SIG-M5 (cell line): ENCODE measurements at places on chromosomes 1 and 21.

DNA sequence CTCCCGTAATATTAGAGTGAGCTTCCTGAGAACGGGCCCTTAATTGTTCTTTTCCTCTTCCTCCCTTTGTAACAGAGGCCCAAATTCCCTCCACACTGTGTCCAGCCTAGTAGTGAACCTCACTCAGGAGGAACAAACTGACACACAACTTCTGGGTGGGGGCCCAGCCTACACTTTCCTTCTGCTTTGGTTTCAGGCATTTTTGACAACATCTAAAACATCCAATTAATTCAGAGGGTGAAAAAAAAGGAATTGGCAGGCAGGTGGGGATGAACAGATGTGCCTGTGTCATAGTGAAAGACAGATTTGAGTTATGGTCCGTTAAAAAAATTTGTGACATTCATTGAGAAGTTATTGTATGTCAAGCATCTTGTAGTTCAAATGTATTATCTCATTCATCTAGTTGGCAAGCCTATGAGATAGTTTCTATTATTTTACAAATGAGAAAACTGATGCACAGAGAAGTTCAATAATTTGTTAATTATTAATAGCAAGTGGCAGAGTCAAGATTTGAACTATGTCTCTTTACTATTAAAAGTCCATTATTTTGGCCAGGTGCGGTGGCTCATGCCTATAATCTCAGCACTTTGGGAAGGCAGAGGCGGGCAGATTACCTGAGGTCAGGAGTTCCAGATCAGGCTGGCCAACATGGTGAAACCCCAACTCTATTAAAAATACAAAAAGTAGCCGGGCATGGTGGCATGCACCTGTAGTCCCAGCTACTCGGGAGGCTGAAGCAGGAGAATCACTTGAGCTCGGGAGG, 41.6 kb upstream of the LRIG2 start:
- no peak for DNase-seq

DNA sequence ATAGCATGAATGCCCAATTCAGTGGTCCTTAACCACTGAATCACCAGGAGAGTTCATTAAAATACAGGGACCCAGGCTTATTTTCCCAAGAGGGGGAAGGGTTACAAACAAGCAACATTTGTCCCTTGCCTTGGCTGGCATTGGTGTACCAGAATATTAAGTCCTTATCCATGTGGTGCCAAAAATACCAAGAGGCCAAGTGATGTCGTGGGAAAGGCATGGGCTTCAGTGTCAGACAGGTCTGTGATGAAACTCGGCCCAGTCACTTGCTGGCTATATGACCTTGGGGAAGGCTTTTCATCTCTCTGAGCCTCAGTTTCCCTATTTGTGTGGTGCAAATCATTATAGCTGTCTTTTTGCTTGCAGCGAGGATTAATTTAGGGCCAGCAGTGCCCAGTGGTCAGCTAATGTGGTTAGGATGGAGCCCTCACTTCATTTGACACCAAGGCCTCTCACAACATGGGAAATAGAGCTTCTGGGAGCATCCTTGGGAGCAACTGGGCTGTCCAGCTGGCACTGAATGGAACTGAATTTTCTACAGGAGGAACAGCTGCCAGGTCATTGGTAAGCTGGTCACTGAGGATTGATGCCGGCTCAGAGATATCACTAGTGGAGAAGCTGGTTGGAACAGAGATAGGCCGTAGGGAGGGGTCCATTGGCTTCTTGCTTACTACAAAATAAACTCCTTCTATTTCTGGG, 77.2 kb upstream of the PPP2R5A start:
- no peak for DNase-seq

GRCh38 chr1:9438431-9439073, 100.7 kb upstream of the SLC25A33 start:
- no peak for DNase-seq

DNA sequence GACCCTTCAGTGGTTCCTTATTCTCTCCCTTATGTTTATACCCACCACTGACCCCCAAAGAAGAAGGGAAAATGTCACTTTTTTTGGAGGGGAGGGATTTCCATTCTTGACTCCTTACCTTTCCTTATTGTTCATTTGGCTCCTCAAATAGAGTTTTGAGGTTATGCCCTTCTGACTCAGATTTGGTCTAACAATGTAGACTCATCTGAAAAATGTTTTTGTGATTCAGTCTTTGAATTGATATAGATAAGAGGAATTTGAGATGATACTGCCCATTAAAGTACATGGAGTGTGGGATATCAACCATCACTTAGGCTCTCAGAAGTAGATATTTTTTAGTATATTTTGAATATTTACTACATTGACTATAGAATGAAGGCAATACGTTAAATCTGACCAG, 16.1 kb downstream of the USP1 start:
- DNase-seq = no peak

GRCh38 chr1:203041351-203041932, 15.2 kb downstream of the PPFIA4 start:
- DNase-seq = no peak

DNA sequence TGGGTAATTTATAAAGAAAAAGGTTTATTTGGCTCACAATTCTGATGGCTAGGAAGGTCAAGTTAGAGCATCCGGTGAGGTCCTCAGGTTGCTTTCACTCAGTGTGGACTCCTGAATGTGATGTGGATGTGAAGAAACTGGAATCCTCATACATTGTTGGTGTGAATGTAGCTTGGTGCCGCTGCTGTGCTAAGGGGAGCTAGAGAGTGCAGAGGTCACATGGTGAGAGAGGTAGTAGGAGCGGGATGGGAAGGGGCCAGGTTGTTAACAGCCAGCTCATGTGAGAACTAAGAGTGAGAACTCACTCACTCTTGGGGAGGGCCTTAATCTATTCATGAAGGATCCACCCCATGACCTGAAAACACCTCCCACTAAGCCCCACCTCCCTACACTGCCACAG, 21.8 kb downstream of the ITSN1 start:
- DNase-seq = no peak

DNA sequence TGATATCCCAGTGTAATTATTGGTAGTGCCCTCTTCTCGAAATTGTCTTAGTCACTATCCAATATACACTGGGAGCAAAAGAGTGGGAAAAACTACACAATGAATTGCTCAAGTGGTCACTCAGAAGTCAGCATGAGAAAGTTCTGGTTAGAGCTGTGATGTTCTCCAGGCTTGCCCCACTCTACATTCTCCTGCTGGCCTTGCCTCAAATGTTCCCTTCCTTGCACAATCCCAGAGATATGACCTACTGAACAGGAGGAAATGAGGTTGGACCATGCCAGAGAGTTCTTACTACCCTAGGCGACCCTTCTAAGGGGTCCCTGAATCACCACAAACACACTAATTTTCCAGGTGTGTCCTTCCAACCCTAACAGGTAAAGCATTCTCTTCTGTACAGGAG, 40.8 kb downstream of the GLUL start:
- no peak for DNase-seq

- DNase-seq = no peak
These were observed 14.1 kb downstream of the PEA15 start for GRCh38 chr1:160219062-160219929.

- no peak for DNase-seq
These were observed 1048.0 kb downstream of the PLA2G4A start for GRCh38 chr1:187876775-187877174.

DNA sequence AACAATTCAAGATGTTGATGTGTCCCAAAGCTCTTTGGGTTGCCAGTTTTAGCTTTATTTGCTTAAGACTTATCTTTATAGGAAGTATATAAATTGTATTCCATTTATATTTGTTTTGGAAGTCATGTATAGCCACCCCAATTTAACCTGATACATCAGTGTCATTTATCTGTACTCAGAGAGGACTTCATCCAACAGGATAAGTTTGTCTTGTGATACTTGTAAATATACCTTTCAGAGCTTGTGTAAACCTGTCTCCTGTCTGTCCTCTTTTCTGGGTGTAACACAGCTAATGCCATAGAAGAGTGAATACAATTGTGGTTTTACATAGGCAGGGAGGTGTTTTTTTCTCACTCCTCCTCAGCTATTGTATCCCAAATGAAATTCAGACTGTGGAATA, 10.4 kb downstream of the PTGFR start:
- DNase-seq = no peak

DNA sequence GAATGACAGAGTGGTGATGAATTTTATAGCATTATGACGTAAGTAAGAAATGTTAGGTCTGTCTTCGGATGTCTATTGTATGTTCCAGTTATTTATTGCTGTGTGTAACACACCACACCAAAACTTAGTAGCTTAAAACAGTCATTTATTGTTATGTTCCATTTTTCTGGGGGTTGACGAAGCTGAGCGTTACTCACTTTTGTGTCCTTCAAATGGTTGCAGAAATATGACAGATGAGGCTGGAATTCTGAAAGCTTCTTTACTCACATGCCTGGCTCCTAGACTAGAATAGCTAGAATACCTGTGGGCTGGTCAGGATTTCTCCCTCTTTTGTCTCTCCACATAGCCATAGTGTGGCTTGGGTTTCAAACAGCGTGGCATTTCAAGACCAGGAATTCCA, 62.1 kb upstream of the S1PR1 start:
- no peak for DNase-seq

- no peak for DNase-seq
These were observed 45.3 kb upstream of the MTF2 start for GRCh38 chr1:93033785-93034184.

GRCh38 chr1:16080422-16081150, 7.1 kb upstream of the FAM131C start:
- no peak for DNase-seq

DNA sequence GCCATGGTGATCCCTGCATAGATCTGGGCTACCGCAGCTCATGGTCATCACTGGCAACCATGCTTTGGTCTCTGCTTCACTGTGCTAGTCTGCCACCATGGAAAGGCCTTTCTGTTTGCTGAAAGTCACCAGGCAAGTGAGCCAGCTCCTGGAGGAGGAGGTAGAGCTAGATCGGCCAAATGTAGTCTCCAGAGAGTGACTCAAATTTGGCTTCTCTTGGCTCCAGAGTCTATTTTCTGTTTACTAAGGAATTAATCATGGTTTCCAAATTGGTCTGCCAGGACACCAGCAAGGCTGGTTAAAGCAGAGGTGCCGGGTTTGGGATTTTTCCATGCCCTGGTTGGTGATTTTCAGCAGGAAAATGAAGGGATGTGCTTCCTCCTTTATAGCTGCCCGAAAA, 52.7 kb upstream of the IVNS1ABP start:
- DNase-seq = no peak

- DNase-seq = no peak
These were observed 2.4 kb downstream of the LSS start for GRCh38 chr21:46226146-46226545.

- DNase-seq = no peak
These were observed 68.0 kb downstream of the UCK2 start for GRCh38 chr1:165895451-165895871.

DNA sequence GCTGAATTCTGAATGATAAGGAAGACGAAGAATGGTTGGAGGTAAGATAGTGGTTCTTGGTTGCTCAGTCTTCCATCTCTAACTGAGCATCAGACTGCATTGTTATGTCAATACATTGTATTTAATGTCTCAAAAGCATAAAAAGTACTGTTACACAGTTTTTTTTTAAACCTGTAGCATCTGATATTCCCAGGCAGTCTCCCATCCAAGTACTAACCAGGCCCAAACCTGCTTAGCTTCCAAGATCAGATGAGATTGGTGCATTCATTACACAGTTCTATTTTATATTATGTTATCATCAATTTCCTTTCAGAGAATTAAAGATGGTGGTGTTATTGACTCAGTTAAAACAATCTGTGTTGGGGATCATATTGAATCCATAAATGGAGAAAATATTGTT, 48.9 kb downstream of the GIPC2 start:
- DNase-seq = no peak

DNA sequence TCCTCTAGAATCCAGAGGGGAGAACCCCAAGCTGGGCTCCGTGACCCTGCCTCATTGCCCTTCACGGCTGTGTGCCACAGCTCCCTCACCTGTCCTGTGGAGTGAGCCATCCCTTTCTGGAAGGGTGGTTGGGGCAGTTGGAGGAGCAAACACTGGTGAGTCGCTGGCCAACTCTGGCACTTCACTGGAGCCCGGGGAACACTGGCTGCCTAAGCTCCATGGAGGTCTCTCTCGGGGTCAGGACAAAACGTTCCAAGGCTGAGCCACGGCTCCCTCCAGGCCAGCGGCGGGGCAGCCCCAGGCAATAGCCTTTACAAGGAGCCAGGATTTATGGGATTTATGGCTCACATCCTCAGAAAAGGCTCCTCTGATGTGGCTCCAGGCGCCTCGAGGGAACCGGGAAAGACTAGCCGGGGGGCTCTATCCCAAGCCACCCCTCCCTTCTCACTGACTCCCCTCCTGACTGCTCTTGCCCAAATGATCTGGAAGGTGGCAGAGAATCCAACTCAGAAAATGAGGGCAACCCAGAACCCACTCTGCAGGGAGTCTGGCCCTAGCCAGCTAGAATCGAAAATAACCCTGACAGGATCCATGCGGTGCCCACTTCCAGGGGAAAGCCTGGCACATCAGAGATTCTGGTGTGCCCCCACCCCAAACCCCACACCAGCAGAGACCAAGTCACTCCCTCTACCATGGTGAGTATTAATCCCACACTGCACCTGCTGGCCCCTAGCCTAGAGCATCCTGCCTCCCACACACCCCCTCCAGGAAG, 75.2 kb downstream of the GLIS1 start:
- DNase-seq = no peak

DNA sequence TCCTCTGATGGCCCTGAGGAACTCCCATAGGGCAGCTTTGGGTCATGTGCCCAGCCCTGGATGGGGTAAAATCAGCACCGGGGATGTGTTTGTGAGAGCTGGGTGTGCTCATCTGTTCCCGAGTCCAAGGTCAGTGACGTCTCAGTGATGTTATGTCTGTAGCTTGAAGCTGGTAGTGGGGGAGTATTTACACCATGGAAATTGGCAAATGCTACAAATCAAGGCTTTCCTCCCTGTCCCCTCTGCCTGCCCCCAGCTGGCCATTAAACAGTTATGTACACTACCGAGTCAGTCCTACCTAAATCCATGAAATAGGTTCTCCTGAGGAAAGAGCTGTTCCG, 117.8 kb upstream of the SLC25A33 start:
- DNase-seq = no peak

- DNase-seq = no peak
These were observed 684.2 kb downstream of the LTN1 start for GRCh38 chr21:28308516-28308915.

DNA sequence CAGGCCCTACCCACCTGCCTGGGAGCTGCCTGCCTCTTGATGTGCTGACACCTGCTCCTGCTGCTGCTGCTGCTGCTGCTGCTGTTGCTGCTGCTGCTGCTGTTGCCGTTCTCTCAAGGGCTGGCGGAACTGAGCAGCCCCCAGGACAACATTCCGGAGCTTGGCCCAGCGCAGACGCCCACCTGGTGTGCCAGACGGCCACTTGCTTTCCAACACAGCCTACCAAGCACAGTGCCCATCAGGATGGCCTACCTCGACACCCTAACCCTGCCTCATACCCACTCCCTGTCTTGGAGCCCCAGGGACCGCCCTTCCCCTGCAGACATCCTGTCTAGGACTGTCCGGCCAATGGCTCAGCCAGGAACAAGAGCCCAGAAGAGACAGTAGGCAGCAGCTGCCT, 11.8 kb downstream of the DENND4B start:
- no peak for DNase-seq

- no peak for DNase-seq
These were observed 116.9 kb downstream of the KCNK1 start for GRCh38 chr1:233730809-233731208.
